HAP-1 (cell line): ENCODE measurements at places on chromosomes 2 and 18.

- no peak for DNase-seq
These were observed 223.6 kb downstream of the ACTR3 start for GRCh38 chr2:114113518-114113917.

- no peak for DNase-seq
These were observed 342.7 kb upstream of the CHST9 start for GRCh38 chr18:27527856-27528255.

- no peak for DNase-seq
These were observed 673.1 kb downstream of the SOCS6 start for GRCh38 chr18:70961939-70962338.

DNA sequence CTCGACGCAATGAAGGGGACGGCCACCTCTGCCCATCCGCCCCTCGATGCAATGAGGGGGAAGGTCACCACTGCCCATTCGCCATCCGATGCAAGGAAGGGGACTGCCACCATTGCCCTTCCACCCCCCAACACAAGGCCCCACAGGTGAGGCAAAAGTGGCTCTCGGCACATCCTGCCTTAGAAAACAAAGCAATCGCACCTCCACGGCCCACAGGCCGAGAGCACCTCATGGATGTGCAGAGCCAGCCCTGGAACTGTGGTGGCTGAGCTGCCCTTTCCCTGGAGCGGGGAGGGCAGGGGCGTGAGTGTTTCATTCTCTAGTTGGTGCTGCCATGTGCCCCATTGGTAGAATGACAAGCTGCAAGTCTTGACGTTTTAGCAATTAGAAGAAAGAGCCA is 320.6 kb upstream of the SALL3 start:
- DNase-seq, result no peak

DNA sequence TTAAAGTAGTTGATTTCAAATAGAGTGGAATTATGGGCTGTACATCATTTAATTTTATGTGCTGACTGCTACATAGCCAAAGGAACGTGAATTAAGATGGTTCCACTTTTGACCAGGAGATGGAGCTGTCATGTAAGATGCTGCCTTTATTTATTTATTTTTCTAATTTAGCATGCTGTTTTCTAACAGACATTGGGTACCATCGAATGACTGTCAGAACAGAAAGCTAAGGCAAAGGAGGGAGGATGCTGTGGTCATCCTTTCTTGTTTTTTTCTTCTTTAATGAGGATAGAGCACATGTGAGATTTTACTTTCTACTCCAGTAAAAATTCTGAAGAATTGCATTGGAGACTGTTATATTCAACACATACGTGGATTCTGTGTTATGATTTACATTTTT is at the start of gene SCN2A:
SCN2A (plus strand) TSS at position 185 of the 400 bp plus-strand sequence. CDS start 56,410 bp downstream, outside the sequence.
- peak; percentile 58 for DNase-seq

- no peak for DNase-seq
These were observed 176.4 kb downstream of the ANKRD44 start for GRCh38 chr2:197134206-197134605.

DNA sequence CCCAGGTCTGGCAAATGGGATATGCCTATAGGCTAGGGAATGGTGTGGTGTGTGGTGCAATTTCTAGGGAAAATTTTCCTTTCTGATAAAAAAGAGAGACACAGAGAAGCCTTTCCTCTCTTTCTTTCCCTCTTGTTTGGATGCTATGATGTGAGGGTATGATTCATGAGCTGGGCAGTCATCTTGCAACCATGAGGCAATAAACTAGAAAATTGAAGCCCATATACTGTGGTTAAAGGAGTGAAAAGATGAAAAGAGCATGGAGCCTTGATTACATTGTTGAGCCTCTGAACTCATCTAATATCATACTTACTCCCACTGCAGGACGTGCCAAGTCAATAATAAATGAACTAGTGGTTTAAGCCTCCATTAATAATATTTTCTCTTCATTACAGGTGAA is 215.6 kb downstream of the HAUS1 start:
- no peak for DNase-seq
